ENCODE measurements at places on chromosomes 3 and 15.

- DNase-seq = no peak
These were observed 29.9 kb downstream of the SLC28A1 start for GRCh38 chr15:84914351-84914750.

- no peak for DNase-seq
These were observed 5.4 kb downstream of the VILL start for GRCh38 chr3:37995652-37996641.

DNA sequence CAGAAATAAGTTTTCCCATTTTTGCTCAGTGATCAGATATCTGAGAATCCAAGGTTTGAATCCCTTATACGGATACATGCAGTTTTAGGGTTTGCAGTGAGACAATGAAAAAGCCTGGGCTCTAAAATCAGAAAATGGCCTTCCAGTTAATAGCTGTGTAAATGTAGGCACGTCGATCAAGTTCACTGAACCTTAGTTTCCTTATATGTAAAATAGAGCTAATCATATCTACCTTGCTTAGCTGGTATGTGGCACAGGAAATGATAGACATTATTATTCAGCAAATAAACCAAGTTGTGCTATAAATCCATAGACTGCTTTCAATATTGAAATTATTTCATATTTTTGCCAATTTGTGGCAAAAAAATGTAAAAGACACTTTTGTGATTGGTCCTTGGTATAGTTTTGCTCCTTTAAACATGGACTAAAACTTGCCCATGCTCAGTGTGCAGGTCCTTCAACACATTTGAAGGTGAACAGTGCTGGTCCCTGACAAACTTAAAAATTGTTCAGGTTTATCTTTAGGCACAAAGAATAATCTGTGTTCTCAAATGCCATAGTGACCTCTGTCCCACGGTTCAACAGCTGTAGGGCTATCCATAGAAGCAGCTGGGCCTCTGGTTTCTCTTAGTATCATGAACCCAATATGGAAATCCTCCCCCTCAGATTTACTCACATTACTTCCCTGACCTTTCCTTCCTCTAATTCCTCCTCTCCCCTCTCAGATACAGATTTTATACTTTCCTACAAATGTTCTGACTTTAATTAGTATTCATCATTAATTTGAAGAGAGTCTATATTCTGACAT is 51.0 kb downstream of the CCDC54 start:
- no peak for DNase-seq

DNA sequence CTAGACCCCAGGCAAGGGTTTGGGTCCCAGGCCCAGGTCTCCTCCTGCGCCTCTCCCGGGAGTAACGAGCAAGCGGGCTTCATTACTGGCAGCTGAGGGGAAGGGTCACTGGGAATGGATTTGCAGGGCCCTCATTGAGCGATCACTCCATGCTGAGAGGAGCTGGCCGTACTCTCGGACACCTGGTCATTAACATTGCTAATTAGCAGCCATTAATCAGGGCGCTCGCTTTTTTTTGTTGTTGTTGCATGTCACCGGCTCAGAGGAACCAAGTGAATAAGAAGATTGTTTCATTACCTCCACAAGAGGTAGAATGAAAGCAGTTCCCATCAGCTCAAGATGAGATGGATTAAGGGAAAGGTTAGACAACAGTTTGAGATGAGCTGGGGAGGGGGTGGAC is 293.0 kb upstream of the ATP11B start:
- no peak for DNase-seq

DNA sequence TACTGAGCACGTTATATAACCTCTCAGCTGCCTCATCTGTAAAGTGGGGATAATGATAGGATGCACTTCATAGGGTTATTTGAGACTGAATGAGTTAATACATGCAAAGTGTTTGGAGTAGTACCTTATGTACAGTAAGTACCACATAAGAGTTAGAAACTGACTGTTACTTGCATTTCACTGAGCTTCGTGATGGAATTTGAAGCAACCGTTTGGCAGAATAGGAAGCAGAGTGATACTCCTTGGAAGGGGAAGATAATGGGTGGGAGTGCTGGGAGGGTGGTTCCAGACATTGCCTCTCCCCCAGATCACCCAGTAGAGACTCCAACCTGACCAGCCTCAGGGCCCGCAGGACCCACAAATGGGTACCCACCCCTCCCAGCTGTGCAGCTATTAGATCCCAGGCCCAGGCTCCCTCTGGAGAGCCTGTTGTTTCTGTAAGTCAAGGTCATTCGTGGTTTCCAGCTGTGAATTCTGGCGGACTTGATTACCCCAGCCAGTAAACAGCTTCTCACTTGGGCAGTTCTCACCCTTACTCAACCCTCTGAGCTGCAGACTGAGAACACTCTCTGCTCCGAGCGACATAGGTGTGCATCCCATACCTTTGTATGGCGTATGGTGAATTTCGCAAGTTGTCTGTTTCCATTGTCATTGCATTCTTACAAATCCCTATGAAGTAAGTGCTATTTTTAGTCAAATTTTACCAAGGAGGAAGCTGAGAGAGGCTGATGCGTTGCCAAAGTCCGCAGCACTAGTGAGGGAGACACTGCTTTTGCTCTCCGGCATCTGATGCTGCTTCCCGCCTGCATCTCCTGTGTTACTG is 11.1 kb downstream of the ALPK3 start:
- DNase-seq = no peak

DNA sequence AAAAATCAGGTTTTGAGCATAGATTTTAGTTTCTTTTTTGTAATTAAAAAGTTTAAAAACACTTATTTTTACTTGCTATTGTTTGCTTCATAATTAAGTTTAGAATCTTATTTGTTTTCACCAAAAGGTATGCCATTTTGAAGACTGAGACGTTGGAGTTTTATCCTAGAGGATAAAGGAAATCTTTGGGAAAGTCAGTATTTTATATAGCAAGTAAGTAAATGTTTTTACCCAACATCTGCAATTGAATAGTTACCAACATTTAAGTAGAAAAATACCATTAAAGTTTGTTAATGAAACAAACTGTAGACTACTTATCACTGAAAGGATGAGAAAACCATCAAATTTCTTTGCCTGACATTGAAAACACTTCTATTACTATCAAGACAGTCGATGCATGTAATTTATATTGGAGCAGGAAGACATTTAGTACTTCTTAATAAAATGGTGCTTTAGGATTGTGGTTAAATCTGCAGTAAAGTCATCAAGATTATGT is 14.0 kb upstream of the CHD2 start:
- DNase-seq = no peak

DNA sequence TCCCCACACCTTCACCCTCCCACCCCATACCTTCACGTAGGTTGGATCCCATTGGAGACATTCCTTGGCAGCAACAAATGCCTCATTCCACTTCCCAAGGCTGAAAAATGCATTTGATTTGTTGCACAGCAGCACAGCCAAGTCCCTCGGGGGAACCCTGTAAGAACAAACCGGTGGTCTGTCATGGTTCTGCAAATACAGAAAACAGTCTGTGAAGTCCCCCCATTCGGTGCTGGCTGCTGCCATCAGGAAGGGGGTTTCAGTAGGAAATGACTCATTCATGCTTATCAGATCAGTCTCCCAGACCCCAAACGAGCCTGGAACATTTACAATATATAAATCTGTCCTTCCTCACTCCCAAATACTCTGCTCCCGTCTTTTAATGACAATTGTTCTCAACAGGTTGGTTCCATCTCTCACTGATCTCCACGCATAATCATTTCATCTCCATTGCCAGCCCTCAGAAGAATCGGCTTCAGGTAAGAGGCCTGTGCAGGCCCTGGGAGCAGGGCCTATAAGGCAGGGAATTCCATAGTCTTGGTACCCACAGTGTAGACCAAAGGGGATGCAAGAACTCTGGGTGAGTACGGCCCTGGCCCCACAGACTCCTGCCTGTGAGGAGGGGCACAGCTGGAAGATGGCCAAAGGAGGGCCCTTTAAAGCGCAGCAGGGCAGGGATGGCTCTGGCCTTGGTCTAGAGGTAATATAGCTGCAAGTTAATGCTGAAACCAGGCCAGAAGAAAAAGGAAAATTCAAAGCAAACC is 41.6 kb downstream of the TRANK1 start:
- DNase-seq = no peak

DNA sequence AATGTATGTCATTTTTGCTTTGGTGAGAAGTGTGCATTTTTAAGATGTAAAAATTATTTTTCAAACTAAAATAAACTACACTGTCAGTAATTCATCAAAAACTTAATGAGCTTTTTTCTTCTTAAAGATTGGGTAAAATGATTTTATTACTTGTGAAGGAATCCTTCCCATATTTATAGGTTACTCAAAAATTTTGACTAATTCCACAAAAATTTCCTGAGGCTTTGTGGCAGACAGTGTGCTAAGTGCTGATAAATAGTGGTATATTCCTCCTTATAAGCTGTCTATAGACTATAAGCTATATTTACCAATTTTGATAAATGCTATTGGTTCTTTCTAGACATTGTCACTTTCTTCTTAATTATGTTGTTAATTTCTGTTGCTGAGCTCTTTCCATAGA is 284.5 kb upstream of the SEMA6D start:
- no peak for DNase-seq

DNA sequence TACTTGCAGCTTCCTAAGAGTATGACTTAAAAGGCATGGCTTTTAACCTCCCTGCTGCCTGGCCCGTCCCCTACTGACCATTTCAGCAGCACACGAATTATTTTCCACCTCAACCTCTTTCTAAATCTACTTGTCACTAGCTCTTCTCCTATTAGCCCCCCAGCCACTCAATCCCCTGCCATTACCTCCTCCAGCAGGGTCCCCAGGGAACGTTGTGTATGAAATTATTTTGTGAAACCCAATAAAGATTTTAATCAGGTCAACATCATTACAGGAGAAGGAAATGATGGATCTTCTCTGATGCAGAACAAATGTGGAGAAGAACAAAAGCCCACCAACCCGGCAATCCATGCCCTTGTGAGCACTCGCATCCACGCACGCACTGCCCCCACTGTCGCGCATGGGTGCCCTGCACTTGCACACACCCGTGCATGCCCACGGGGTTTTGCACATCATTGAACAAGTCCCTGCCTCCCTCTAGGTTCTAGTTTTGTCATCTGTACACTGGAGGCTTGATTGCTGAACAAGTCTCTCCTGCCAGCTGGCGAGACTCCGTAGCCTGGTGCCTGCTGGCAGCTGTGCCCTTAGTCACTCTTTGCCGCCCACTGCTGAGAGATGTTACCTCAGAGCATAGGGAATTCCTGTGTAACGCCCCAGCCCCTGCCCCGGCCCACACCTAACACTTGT is 51.6 kb downstream of the LINGO1 start:
- no peak for DNase-seq

DNA sequence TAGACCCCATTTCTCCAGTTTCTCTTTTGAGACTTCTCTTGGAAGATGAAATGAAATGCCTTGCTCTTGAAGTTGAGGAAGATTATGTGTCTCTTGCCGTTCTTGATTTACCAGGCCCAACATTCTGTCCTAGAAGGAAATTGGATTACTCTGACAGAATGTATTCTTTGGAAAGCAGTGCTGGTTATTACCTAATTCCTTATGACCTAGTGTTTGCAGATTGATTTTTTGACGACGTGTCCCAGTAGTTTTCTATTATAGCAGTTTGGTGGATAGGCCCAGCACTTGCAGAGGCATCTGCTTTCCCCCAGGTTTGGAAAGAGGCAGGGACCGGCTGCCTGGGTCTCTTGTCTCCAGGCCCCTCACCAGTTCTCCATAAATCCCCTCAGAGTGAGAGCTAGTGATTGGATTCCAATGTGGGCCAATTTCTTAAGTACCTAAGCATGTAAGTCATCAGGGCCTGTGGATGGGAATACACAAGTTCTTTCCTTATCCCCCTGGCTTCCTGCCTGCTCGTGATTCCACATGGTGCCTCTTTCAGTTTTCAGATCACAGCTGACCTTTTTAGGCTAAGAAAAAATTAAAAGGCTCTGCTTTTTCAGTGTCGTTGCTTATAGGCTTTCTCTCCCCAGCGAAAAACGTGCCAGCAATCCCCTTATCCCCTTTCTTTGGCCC is 50.2 kb downstream of the EPHB3 start:
- no peak for DNase-seq

GRCh38 chr3:49026536-49026935 is 2.7 kb downstream of the IMPDH2 start:
- DNase-seq = no peak

DNA sequence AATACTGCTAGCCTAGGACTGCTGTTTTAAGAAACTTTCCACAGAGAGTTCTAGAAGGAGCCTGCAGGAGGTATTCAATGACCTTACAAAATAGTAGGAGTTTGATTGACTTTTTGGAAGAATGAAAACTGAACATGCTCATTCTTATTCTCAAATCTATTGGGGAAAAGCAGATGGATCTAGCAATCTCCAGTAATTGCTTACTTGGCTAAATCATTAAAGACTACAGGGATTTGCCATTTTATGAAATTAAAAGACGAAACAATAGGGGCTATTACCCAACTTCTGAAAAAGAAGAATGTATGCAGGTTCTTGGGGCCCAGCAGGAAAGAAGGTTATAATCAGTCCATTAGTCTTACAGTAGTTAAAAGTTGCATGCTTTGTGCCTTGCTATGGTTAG is 29.9 kb upstream of the PEX5L start:
- DNase-seq = no peak

DNA sequence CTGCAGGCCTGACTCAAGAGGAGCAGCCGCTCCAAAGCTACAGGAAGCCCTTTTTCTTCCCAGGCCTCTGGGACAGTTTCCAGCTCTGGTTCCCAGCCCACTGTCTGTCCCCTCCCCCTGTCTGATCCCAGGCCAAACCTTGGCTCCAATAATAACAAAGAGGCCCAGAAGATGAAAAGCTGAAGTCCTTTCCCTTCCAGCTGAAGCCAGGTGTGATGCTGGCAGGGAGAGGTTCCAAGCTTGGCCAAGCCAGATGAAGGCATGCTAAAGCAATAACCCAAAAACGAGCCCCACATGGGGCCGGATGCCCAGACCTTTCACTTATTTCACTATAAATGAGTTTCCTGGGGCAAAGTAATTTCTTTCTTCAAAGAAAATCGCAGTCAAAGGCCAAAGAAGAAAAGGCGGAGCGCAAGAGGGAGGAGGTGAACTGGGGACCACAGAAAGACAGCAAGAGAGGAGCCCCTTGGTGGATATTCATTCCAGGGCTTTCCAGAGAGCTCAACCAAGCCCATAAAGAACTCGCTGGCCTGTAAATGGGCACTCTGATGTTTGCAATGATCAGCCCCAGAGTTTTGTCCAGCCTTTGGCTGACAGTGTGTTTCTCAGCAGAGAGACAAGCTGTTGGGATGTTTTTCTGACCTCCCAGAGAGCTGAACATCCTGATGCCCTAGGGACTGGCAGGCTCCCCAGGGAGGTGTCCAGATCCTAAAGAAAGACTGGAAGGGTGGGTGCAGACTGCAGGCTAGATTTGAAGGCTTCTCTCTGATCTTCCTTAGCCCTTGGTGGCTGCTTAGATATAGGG is 157.6 kb downstream of the UACA start:
- no peak for DNase-seq

- DNase-seq = no peak
These were observed 38.4 kb downstream of the GTF2E1 start for GRCh38 chr3:120780977-120781376.
